ENCODE measurements at places on chromosomes 1 and 21.

DNA sequence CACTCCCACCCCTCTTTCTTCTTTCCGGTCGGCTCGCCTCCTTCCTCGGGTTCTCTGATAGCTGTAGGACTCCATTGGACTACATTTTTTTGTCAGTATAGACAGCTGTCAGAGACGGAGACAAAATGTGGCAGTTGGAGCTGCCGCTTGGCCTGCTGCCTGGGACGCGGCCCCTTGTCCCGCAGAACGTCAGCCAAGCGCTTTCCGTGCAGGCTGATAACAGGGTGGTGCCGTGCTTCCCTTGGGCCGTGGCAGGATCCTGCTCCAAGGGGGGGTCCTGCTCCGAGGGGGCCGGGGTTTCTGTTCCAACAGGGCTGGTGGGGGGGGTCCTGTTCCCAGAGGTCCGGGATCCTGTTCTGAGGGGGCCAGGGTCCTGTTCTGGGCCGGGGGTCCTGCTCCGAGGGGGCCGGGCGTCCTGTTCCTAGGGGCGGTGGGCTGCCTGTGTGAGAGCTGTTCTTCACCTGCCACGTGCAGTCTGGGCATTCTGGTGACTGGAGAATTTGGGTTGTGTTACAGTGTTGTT, 4.9 kb downstream of the SKI start:
- no peak for DNase-seq

DNA sequence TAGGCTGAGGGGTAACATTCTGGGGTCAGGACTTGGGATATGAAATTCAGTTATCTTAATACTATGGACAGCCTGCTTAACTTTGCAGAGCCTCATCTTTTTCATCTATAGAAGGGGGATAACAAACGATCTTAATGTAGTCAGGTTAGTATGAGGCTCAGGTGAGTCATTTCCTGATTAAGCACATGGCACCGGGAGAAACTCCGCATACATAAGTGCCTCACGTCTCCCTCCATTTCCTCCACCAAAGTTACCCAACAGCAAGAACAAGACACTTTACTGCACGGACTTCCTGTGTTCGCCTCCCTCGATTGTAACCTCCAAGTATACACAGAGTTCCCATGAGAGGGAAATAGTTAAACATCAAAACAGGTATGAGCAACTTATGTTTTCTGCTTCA, 112.7 kb upstream of the COA6 start:
- no peak for DNase-seq

GRCh38 chr1:53332833-53333232, 5.0 kb upstream of the LRP8 start:
- no peak for DNase-seq

DNA sequence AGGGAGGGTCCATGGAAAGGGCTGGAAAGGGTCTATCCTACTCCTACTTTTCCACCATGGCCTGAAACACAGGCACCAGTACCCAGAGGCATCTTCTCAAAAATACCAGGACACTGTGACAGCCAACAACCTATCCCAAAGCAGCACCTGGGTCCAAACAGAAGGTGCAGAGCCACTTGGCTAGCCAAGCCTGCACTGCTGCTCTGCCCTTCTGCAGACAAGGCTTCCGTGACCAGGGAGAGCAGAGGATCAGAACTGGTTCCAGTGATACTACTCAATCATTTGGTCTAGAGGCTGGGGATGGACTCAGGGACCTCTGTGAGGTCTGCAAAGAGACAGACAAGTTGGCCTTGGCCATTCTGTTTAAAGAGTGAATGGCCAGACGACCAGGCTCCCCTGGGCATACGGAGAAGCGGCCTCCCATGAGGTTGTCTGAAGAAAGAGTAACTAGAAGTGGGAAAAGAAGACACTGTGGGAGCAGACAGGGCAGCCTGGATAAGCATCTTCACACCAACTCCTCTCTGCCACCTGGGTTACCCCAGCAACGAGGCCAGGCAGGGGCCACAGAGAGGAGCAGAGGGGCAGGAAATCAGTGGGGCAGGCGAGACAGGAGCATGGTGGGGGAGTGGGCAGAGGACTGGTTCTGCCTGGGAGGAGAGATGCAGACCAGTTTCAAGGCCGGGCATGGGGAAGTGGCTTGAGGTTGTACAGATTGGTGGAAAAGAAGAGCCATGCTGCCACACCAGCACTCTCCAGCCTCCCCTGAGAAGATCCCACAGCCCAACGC, 5.7 kb downstream of the KCNN3 start:
- DNase-seq: no peak

All from NK-92 treated with Interleukin-12 subunit alpha and Interleukin-12 subunit beta, amount 100 ng/mL, for 24 hours (cell line).